ENCODE measurements at places on chromosomes 13 and 19.

- no peak for DNase-seq
Observed at GRCh38 chr19:23587546-23587945, 99.5 kb downstream of the ZNF675 start.

- no peak for DNase-seq
Observed at GRCh38 chr19:41796901-41797300, 514 bp downstream of the CEACAM3 start.

DNA sequence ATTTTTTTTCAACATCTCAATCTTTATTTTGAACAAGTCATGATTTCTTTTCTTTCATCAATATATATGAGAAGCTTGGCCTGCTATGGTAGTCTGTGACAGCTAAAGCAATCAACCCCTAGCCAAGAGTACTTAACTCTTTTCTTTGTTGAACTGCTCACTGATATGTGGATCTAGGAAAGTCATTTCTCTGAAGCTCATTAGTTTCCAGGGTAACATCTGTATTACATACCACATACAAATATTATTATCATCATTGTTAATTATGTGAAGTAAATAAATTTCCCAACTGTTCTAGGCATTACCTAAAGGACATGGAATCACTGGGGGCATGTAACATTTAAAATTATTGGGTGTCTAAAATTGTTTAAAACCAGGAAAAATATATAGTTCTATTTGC lies 267.3 kb downstream of the DCT start:
- no peak for DNase-seq

GRCh38 chr19:33627962-33628839 lies 6.4 kb downstream of the CHST8 start:
- DNase-seq: no peak

DNA sequence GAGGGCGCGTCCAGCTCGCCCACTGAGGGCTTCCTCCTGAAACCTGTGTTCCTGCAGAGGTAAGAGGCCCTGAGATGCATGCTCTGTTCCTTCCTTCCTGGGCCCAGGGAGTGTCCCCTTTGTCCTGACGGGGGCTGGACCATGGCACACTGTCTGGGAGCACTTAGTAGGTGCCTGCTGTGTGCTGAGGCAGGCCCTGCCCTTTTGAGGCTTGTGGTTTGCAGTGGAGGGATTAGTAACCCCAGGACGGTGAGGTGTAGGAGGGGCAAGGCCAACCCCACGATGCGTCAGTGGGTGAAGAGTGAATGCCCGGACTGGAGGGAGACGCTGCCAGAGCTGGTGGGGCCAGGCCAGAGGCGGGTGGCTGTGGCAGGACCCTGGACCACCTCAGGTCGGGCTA lies 11.2 kb upstream of the F2RL3 start:
- DNase-seq: no peak

DNA sequence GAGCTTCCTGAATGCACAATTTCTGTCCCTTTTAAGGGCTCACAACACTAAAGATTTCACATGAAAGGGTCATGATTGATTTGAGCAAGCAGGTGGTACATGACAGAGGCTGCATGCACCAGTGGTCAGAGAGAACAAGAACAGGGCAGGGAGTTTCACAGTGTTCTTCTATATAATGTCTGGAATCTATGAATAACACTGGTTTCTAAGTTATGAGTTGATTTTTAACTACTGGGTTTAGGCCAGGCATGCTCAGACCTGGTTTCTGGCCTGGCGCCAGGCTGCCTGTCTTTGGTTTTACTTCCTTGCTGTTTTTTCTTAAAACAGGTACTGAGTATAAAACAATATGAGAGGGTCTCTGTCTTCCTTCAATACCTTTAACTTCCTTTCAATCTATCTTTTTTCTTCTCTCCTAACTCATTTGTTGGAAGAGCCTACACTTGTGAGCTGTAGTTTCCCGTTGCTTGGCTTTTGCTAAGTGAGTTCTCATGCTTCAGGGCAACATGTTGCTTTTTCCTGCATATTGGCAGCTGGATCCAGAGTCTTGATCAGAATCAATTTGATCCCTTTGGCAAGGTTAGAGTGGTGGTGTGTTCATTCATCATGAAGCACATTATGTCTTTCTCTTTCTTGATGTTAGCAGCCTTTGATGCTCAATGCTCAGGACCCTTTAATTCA lies 38.5 kb upstream of the FGF14 start:
- no peak for DNase-seq

DNA sequence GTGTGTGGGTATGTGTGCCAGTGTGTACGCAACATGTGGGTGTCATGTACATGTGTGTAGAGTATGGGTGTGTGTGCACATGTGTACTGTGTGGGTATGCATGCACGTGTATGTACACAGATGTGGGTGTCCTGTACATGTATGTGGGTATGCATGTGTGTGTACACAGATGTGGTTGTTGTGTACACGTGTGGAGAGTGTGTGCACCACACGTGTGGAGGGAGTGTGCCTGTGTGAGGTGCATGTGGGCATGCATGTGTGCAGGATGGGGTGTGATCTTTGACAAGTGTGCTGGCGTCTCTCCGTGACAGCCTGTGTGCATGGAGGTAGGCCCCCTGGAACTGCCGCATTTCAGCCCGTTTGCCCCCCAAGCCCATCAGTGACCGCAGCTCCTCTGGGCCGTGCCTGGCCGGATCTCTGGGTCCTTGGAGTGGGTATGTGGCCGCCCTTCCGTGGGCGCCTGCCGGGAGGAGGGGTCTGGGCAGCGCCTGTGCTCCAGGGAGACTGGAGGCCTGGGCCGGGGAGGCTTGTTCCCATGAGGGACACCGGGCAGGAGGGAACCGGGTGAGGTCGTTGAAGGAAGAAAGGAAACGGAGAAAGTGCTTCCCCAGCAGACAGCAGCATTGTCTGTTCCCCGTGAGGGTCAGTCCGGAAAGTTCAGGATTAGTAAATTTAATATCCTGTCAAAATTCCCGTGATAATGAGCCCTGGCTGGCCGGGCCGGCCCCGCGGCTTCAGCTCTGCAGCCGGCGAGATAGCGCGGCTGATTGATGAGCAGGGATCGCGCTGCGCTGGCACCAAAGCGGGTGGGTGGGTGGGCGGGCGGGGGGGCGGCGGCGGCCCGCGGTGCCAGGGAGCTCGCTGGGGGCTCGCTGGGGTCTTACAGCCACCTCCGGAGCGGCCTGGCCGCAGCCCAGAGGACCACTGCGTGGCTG lies 91.1 kb upstream of the SOX1 start:
- no peak for DNase-seq

- peak; percentile 60 for DNase-seq
Observed at GRCh38 chr19:42269478-42270345, 660 bp downstream of the CIC start.

DNA sequence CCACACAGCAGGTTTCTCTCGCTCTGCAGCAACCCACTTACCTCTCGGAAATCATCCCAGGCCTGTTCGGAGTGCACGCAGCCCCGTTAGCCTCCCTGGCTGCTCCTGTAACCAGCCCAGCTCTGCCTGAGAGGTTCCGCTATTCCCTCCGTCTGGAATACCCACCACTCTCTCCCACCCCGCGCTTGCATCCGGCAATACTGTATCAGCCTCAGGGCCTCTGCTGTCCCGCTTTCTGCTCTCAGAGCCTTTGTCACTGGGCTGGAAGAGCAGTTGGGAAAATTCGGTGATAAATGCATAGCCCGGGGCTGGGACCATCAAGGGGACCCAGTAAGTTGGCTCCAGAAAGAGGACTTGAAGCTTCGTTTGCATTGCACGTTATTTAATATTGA lies 759 bp upstream of the TLE6 start:
- DNase-seq: no peak

GRCh38 chr19:43636121-43636683 lies 3.4 kb downstream of the CADM4 start:
- DNase-seq: no peak

DNA sequence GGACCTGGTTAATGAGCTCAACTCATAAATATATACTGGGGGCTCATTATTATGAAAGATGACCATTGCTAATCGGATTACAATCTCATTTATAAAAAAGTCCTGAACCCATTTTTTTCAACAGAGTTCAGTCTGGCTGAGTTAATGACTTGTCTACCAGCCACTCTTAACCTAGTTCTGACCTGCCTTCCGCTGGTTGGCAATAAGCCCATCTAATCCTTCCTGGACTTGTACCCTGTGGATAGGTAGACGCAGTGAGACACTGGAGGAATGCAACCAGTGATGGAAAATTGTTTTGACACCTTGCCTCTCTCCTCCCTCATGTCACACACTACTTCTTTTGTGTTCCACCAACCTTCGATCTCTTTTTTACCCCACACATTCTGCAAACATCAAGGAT lies 279.9 kb downstream of the FOXO1 start:
- no peak for DNase-seq

- DNase-seq: peak; percentile 86
Observed at GRCh38 chr13:74132152-74132775, 1.9 kb downstream of the KLF12 start.

DNA sequence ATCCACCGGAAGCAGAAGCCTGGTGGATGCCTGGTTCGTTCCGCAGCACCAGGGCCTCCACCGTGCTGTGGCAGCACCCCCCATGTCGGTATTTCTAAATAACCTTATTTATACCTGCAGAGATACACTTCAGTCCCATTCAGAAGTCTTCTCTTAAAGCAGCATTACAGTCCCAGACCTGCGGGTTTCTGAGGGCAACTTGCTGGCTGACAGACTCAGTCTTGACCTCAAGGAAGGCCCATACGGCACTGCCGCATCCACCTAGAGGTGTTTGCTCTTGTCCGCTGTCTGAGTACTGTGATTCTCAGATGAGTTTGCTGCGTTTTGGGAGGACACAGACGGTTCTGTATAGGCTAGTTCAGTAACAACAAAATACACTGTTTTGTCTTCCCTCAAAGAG lies 16.9 kb upstream of the TEX29 start:
- no peak for DNase-seq

- DNase-seq: no peak
Observed at GRCh38 chr19:45173816-45174215, 4.2 kb downstream of the TRAPPC6A start.

GRCh38 chr19:55459950-55460657 lies 1.3 kb downstream of the ISOC2 start:
- no peak for DNase-seq

DNA sequence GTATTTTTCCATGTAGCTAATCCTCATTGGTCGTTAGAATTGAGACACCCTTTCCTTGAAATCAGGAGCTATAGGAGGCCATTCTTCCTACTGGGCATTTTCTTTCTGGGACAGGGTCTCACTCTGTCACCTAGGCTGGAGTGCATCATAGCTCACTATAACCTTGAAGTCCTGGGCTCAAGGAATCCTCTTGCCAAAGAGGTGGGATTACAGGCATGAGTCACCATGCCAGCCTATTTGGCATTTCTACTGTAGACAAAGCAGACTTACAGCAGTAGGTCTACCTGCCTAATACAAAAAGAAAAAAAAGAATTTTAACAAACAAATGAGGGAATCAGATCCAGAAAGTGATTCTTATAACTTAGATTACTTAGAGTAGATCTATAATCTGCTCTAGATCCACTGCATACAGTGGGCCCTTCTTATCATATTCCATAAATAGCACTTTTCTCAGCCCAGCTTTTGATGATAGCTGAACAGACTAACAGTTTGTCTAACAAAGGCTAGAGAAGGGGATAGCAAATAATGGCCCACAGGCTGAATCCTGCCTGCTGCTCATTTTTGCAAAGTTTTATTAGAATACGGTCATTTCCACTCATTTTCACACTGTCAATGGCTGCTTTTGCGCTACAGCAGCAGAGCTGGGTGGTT lies 36.7 kb upstream of the USPL1 start:
- DNase-seq: no peak

DNA sequence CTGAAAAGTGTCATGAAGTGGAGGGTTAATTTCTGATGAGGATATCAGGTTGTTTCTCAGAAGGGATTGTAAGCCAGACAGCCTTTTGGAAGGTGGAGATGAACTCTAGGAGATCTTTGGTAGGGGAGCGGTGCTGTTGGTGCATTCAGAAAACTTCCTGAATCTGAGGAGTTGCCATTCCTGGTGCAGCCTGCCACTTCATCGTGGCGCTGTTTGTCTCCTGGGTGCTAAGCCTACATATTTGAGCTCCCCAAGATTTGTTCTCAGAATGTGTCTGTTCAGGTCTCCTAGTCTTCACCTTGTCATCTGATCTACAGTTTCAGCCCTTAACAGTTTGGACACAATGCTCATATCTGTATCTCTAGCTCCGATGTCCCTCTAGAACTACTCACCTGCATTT lies 285.6 kb downstream of the MTUS2 start:
- DNase-seq: no peak

DNA sequence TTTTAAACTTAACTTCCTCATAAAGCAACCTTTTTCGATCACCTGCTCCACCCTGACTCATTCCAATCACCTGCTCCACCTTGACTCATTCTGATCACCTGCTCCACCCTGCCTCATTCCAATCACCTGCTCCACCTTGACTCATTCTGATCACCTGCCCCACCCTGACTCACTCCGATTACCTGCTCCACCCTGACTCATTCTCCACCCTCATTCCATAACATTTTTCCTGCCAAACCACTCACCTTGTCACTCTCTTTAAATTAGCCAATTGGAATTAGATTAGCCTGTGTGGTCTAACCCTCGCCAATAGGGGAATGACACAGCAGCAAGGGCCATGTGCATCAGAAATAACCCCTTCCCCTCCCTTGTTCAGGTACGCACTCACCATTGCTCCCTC lies 31.9 kb upstream of the ZNF83 start:
- no peak for DNase-seq

- no peak for DNase-seq
Observed at GRCh38 chr13:90107661-90108060, 1239.8 kb upstream of the MIR17HG start.

GRCh38 chr19:54608792-54609191 lies 15.4 kb downstream of the LILRA1 start:
- DNase-seq: no peak

DNA sequence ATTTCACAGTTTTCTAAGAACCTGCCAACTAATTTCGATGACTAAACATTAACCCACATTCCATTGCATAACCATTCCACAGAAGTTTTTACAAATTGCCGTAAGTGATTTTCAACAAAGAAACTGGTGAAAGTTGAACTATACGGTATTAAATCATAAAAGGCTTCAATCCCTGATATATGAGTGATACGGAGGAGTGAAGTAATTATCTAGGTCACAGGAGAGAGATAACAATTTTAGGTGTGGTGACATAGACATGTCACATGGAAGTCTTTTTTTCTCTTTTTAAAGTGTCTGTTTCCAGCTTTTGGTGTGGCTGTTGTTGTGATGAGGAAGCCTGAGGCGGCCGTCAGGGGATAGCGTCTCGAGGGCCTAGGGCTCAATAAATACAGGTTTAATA lies 29.4 kb downstream of the TBC1D4 start:
- no peak for DNase-seq

- DNase-seq: peak; percentile 2
Observed at GRCh38 chr13:87274209-87274819, 396.9 kb upstream of the SLITRK5 start.
